ENCODE measurements at places on chromosomes 12 and 14. TPM values are rescaled to one million over a fixed set of nuclear protein-coding genes. Genes with fewer than 3 reads are reported as not detected.

DNA sequence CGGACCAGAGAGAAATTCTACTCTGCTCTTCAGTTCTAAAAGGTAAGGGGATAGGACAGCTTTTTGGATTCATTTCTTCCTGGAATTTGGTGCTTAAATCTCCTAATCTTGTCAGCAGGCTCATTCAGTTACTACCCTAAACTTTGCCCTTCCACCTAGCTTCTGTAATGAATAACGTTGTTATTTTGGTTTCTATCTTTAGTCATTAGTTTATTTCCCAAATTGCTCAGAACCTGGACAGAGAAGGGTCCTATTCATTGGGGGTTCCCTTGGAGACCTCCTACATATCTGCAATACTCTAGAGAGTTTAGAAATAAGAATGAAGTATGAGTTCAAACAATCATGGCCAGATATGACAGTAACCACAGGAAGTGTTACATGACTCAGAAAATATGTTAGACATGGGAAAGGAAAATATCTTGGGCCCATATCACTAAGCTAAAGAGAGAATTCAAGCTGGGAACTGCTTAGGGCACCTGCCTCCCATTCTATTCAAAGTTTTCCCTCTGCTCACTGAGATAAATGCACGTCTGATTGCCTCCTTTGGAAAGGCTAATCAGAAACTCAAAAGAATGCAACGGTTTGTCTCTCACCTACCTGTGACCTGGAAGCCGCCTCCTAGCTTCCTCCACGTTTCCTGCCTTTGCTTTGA is 87.9 kb downstream of the GAS2L3 start:
- no peak for DNase-seq
- no peak overlapping the region for H3K4me3 ChIP-seq
- no peak overlapping the region for H3K27ac ChIP-seq
- H3K27me3 ChIP-seq = no peaks in the 10 kb centered on the region

GRCh38 chr12:9342614-9343353 is 134.6 kb upstream of the PZP start:
- H3K36me3 ChIP-seq = no peaks in the 10 kb centered on the region
- no peaks in the 10 kb centered on the region for H3K4me1 ChIP-seq
- no peak for DNase-seq
- H3K27me3 ChIP-seq = no peaks in the 10 kb centered on the region
- H3K4me3 ChIP-seq = no peak overlapping the region

DNA sequence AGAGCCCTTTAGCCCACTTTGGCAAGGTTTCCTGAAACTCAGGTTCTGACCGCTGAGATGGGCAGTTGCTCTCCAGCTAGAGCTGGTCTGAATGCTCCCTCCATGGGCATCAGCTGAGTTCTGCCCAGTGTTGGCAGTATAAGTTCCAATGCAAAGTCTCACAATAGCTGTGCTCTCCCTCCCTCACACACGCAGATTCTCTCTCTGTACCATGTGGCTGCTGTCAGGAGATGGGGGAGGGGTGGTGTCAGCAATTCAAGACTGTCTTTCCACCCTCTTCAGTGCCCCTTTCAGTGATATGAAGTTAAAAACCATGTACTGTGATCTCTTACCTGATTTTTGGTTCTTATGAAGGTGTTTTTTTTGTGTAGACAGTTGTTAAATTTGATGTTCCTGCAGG is 164.3 kb upstream of the PLEKHA5 start:
- no peak overlapping the region for H3K4me3 ChIP-seq
- no peak for DNase-seq
- no peaks in the 10 kb centered on the region for H3K4me1 ChIP-seq
- H3K36me3 ChIP-seq = no peaks in the 10 kb centered on the region

DNA sequence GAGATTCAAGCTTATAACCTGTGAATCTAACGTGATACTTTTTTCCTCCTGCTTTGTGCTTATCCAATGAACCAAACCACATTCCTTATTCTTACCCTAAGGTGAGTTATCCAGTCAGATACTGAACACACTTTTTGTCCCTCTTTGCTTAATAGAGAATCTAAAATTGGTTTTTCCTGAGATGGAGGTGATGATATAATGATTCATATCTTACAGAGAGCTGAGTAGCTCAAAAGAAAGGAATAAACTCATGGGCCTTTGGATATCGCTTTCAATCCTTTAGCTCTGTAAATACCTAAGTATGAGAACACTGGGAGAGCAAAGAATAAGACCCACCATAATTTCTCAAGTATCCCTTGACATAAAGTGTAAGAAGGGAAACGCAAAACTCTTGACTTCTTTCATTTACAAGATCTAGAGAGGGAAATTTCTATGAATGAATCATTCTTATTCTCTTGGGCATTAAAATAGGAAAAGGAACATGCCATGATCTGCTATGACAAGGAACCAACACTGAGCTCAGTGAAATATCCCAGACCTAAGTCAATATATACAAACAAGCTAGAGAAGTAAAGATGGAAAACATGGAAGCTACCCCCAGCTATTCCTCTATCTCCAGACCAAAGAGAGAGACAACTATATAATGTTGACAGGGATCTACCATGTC is 81.8 kb upstream of the STAC3 start:
- no peak overlapping the region for H3K27ac ChIP-seq
- DNase-seq = no peak
- H3K4me1 ChIP-seq = no peaks in the 10 kb centered on the region

- H3K4me3 ChIP-seq = no peak overlapping the region
- H3K27me3 ChIP-seq = no peaks in the 10 kb centered on the region
- H3K36me3 ChIP-seq = no peaks in the 10 kb centered on the region
- no peak for DNase-seq
These were observed 20.6 kb upstream of the PCNX1 start for GRCh38 chr14:70886421-70887206.

DNA sequence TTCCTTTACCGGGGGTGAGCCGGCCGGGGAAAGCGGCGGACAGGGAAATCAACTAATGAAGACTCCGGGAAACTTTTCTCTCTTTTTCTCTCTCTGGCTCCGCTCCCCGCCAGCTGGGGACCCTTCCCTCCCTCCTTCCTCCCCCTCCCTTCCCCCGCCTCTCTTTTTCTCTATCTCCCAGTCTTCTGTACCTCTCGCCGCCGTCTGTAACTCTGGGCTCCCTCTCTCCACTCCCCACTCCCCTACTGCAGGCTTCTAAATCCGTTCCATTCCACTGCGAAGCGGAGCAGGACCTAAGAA is 6.9 kb upstream of the HOXC11 start:
- no peak for DNase-seq
- no peak overlapping the region for H3K27ac ChIP-seq
- H3K4me3 ChIP-seq = no peak overlapping the region

- H3K27me3 ChIP-seq = no peaks in the 10 kb centered on the region
- no peak overlapping the region for H3K27ac ChIP-seq
- H3K36me3 ChIP-seq = no peaks in the 10 kb centered on the region
- H3K4me3 ChIP-seq = no peak overlapping the region
These were observed 5.4 kb downstream of the JAG2 start for GRCh38 chr14:105163040-105163742.

GRCh38 chr14:96960598-96961116 is 163.5 kb downstream of the VRK1 start:
- H3K4me1 ChIP-seq = no peaks in the 10 kb centered on the region
- no peaks in the 10 kb centered on the region for H3K27me3 ChIP-seq
- H3K27ac ChIP-seq = no peak overlapping the region
- H3K4me3 ChIP-seq = no peak overlapping the region

GRCh38 chr14:74563586-74564159 is 48.4 kb downstream of the LTBP2 start:
- no peaks in the 10 kb centered on the region for H3K27me3 ChIP-seq
- no peak for DNase-seq
- H3K36me3 ChIP-seq = no peaks in the 10 kb centered on the region
- no peak overlapping the region for H3K27ac ChIP-seq

- H3K4me1 ChIP-seq = peaks cover 16% of the 10 kb centered on the region
- DNase-seq = no peak
- H3K27me3 ChIP-seq = no peaks in the 10 kb centered on the region
- H3K36me3 ChIP-seq = peaks cover 9% of the 10 kb centered on the region
- H3K4me3 ChIP-seq = no peak overlapping the region
These were observed 26.7 kb downstream of the RILPL1 start for GRCh38 chr12:123506843-123507236.

GRCh38 chr12:49905718-49906314 is 2.1 kb upstream of the FAIM2 start:
- no peak overlapping the region for H3K4me3 ChIP-seq
- no peaks in the 10 kb centered on the region for H3K27me3 ChIP-seq
- no peaks in the 10 kb centered on the region for H3K36me3 ChIP-seq
- H3K27ac ChIP-seq = no peak overlapping the region
- DNase-seq = no peak

DNA sequence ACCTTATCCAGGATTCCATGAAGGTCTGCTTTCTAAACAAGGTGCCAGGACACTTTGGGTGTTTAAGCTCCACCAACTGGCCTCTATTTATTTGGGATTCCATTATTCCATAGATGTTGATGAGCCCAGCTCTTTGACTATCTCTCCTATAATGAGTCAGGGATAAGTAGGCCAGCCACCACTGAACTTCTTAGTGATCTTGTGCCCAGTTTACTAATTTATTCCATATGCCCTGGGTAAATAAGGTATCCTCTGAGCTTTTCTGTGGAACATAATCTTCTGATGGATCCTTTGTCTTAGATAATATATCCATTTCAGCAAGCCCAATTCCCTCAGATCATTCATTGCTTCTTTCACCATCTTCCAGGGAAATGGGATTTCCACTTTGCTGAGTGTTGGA is 535.0 kb downstream of the FOXG1 start:
- no peaks in the 10 kb centered on the region for H3K36me3 ChIP-seq
- H3K4me3 ChIP-seq = no peak overlapping the region
- H3K27ac ChIP-seq = no peak overlapping the region

- no peak overlapping the region for H3K4me3 ChIP-seq
- peaks cover 5% of the 10 kb centered on the region for H3K4me1 ChIP-seq
- H3K27ac ChIP-seq = no peak overlapping the region
- no peaks in the 10 kb centered on the region for H3K27me3 ChIP-seq
- DNase-seq = peak; percentile 23
- no peaks in the 10 kb centered on the region for H3K36me3 ChIP-seq
These were observed 113.0 kb upstream of the RAP1B start for GRCh38 chr12:68497702-68498101.

- no peak overlapping the region for H3K4me3 ChIP-seq
- H3K27me3 ChIP-seq = no peaks in the 10 kb centered on the region
- no peak for DNase-seq
- H3K27ac ChIP-seq = no peak overlapping the region
- no peaks in the 10 kb centered on the region for H3K36me3 ChIP-seq
These were observed 41.0 kb upstream of the PTGR2 start for GRCh38 chr14:73810478-73811163.

GRCh38 chr14:69953266-69953915 is 74.2 kb downstream of the SMOC1 start:
- no peaks in the 10 kb centered on the region for H3K36me3 ChIP-seq
- no peaks in the 10 kb centered on the region for H3K4me1 ChIP-seq
- no peak for DNase-seq
- peaks cover 62% of the 10 kb centered on the region for H3K27me3 ChIP-seq
- H3K27ac ChIP-seq = no peak overlapping the region

GRCh38 chr14:100042286-100042685 is 22.9 kb upstream of the EVL start:
- H3K36me3 ChIP-seq = no peaks in the 10 kb centered on the region
- no peak for DNase-seq
- no peaks in the 10 kb centered on the region for H3K4me1 ChIP-seq
- H3K27me3 ChIP-seq = no peaks in the 10 kb centered on the region
- no peak overlapping the region for H3K4me3 ChIP-seq
- H3K27ac ChIP-seq = no peak overlapping the region

GRCh38 chr12:41026151-41026550 is 162.0 kb upstream of the PDZRN4 start:
- H3K4me1 ChIP-seq = no peaks in the 10 kb centered on the region
- H3K27me3 ChIP-seq = no peaks in the 10 kb centered on the region
- no peak overlapping the region for H3K27ac ChIP-seq
- no peak for DNase-seq

- no peaks in the 10 kb centered on the region for H3K36me3 ChIP-seq
- peak; percentile 23 for DNase-seq
- H3K27me3 ChIP-seq = no peaks in the 10 kb centered on the region
- H3K4me1 ChIP-seq = peaks cover 15% of the 10 kb centered on the region
- no peak overlapping the region for H3K4me3 ChIP-seq
These were observed 383.8 kb downstream of the PCNX1 start for GRCh38 chr14:71290960-71291466.

- H3K36me3 ChIP-seq = peaks cover 4% of the 10 kb centered on the region
- peak; percentile 33 for DNase-seq
- H3K27me3 ChIP-seq = no peaks in the 10 kb centered on the region
- peak overlapping the region; percentile 86 for H3K27ac ChIP-seq
These were observed 682 bp downstream of the KIAA0586 start for GRCh38 chr14:58428118-58428683.

GRCh38 chr12:62296001-62296400 is 35.8 kb downstream of the USP15 start:
- H3K4me1 ChIP-seq = peaks cover 16% of the 10 kb centered on the region
- no peak overlapping the region for H3K27ac ChIP-seq
- no peaks in the 10 kb centered on the region for H3K27me3 ChIP-seq
- peaks cover 2% of the 10 kb centered on the region for H3K36me3 ChIP-seq
- H3K4me3 ChIP-seq = no peak overlapping the region
- no peak for DNase-seq

DNA sequence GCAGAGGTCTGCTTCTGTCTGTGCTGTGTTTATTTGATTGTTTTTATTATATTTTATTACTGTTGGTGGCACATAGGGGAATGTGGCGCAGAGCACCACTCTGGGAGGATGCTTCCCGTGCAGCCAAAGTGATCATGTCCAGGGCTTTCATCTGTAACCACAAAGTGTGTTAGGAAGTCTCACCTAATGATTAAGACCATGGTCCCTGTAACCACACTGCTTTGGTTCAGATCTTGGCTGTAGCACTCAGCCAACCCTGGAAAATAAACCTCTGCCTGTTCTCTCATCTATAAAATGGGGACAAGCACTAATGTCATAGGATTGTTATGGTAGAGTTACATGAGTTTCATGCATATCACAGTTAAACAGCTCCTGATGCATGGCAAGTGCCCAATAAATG is 1.9 kb downstream of the RESF1 start:
- DNase-seq = no peak
- H3K36me3 ChIP-seq = peaks cover 27% of the 10 kb centered on the region
- H3K27ac ChIP-seq = no peak overlapping the region
- no peak overlapping the region for H3K4me3 ChIP-seq

DNA sequence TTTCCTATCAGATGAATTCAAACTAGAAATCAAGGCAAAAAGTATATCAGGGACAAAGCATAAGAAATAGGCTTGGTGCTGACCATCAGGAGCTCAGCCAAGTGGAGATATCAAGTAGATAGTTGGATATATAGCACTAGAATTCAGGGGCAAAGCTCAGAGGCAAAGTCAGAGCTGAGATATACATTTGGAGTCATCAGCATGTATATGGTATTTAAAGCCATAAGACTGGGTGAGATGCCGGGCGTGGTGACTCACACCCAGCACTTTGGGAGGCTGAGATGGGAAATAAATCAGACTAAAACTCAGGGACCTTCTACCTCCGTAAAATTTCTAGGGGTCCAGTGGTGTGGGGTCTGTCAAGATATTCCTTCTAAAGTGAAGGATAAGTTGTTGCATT is 38.9 kb upstream of the LIMA1 start:
- H3K27ac ChIP-seq = no peak overlapping the region
- DNase-seq = no peak
- peaks cover 18% of the 10 kb centered on the region for H3K4me1 ChIP-seq
- H3K4me3 ChIP-seq = no peak overlapping the region
- no peaks in the 10 kb centered on the region for H3K36me3 ChIP-seq

The ATN1 gene
- total RNA-seq = 104 TPM

The CLEC4C gene
- total RNA-seq = not detected

The MUCL1 gene
- total RNA-seq = not detected

The CCDC177 gene
- total RNA-seq = not detected

The SERPINA3 gene
- 4.3 TPM for total RNA-seq

The BTG1 gene
- 57.3 TPM for total RNA-seq

The AMN gene
- 5.7 TPM for total RNA-seq

Data from HCT116 (cell line).